CD4-positive, alpha-beta T cell (primary cell): ENCODE measurements at places on chromosomes 7 and 10.

- no peak for DNase-seq
Measured at GRCh38 chr10:104498347-104499081, 142.6 kb upstream of the SORCS3 start.

DNA sequence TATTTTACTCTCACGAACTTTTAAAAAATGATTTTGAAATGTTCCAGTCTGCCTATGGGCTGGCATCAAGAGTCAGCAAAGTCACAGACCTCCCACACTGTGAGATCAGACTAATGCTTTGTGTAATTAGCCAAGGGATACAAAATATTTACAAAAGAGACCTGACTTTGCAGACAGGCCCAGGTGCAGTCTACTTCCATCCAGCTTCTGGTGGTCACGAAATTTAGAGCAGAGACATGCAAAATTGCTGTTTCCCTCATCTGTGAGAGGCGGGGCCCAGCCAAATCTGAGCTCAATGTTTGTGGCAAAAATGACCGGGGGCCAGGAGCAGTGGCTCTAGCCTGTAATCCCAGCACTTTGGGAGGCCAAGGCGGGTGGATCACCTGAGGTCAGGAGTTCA is 82.5 kb upstream of the PITRM1 start:
- DNase-seq, result no peak

- no peak for DNase-seq
Measured at GRCh38 chr10:125152450-125153368, 7.7 kb downstream of the CTBP2 start.

GRCh38 chr7:94394437-94395140 is at the start of gene COL1A2:
Gene COL1A2 (plus strand): TSS chr7:94394895. CDS start chr7:94395032, 137 bp downstream.
- no peak for DNase-seq

DNA sequence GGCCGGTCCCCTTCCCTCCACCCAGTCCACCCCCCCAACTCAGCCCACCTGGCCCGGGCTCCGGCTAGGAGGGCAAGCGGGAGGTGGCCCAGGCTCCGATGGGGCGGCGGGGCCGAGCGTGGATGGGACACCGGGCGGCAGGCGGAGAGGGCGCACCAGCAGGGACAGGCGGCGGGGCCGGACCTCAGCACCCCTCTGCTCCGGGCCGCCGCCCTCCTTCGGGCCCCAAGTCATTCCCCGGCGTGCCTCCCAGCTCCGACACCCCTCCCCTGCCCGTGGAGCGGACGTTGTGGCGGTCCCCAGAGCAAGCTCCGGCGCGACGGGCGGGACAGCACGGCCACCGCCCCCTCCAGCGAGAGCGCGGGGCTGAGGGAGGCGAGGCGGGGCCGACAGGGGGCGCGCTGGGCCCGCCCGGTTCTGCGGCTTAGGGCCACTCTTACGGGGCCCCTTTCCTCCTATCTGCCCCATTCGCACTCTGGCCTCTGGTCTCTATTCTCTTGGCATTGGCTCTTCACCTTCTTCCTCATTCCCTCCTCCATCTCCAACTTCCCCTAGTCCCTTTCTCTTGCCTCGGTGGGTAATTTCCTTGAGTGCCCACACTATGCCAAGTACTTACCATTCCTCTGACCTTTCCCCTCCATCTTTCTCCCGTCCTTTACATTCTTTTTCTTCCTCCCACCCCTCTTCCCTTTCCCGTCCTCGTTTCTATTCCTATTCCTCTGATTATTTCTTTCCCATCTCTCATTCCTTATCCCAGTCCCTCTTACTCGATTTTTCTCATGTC is 701 bp upstream of the GBX1 start:
- DNase-seq, result peak; percentile 80

DNA sequence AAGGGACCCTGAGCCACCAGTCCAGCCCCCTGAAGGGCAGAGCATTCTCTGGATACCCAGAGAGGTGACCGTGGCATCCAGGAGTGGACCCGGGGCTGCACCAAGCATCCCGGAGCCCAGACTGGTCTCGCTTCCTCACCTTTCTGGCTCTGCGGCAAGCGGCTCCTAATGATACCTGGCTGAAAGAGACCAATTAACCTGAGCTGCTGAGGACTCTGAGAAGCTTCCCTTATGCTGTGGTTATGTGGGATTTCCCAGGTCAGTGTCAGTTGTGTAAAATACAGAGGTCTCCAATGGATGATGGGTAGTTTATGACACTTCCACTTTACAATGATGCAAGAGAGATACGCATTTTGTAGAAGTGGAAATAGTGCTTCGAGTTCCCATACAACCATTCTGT is 51.5 kb downstream of the PFKFB3 start:
- DNase-seq, result no peak

DNA sequence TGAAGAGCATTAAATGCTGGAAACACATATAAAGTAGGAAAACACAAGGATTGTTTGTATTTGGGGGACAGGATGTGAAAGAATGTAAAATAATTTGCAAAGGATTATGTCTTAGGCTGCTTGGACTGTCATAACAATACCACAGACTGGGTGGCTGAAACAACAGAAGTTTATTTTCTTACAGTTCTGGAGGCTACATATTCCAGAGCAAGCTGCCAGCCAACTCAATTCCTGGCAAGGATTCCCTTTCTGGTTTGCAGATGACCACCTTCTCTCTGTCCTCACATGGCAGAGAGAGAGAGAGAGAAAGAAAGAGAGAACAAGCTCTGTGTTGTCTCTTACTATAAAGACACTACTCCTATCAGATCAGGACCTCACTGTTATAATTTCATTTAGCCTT is 8.8 kb upstream of the LAMB4 start:
- no peak for DNase-seq

GRCh38 chr10:690372-691161 is 1.1 kb upstream of the DIP2C start:
- no peak for DNase-seq

- no peak for DNase-seq
Measured at GRCh38 chr7:44072364-44073231, 7.2 kb upstream of the PGAM2 start.

- no peak for DNase-seq
Measured at GRCh38 chr10:121608469-121609190, 10.4 kb upstream of the FGFR2 start.

DNA sequence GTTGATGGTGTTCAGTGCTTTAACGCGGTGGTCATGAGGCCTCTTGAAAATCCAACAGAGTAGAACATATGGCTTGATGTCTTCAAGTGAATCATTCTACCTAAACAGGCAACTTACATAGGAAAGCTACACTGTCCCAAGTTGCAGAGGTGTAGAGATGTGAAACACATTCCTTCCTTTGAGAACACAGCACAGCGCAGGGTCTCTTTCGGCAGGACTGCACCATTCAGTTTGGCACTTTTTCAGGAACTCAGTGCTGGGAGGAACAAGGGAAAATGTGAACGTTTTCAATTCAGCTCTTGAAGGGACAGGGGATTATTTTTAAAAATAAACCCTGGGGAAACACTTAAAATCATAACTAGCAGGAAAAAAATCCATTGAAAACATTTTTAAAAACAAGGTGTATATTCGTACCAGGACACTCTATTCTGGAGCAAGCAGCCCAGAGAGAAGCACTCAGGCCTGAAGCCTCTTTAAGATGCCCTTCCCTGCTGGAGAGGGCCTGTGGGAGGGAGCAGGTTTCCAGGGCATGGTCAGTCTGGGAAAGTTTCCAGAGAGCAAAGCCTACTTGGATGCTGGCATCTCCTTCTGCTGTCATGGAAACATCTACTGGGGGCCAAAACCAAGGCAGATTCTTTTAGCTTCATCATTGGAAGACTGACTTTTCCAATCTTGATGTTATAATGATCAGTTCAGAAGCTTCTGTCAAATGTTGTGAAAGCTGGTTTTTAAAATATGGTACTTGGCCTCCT is 60.4 kb upstream of the NPVF start:
- no peak for DNase-seq

GRCh38 chr7:26584987-26585665 is 279.3 kb downstream of the SKAP2 start:
- DNase-seq, result no peak

- DNase-seq, result no peak
Measured at GRCh38 chr7:96995406-96996110, 9.8 kb upstream of the DLX6 start.

- no peak for DNase-seq
Measured at GRCh38 chr10:98536551-98536950, 89.8 kb upstream of the HPS1 start.

DNA sequence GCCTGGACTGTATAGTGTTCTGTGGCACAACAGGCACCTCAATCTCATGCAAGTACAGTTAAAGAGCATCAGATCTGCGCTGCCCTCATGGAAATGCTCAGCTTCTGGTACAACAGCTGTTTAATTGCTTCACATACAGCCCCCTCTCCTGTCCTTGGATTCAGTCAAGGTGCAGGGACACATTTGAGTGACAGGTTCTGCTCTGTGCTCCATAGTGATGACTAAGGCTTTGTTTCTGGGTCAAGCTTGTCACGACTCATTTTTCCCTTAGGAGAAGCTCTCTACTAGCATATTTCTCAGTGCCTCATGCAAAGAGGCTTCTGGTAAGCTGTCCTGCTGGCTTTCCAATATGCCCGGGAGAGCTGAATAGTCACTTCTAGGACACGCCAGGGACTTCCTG is 26.8 kb upstream of the MYO3A start:
- no peak for DNase-seq

GRCh38 chr10:84665883-84666463 is 337.6 kb downstream of the CCSER2 start:
- DNase-seq, result no peak

DNA sequence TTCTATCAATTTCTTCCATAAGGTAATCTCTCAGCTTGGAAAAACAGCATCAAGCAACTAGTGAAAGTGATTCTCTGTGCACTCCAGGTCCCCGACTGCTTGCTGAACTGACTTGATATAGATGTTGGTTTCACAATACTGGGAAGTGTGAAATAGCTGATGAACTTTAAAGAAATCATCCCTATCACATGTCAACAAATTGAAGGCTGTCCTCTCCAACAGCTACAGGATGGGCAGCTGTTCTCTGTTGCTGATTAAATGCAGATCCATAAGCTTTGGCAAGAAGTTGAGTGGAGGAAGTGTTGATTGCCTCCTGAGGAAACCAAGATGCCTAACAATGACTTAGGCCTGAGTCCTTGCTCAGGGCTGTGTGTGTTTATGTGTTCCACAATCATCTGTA is 130.4 kb upstream of the GDF10 start:
- no peak for DNase-seq

DNA sequence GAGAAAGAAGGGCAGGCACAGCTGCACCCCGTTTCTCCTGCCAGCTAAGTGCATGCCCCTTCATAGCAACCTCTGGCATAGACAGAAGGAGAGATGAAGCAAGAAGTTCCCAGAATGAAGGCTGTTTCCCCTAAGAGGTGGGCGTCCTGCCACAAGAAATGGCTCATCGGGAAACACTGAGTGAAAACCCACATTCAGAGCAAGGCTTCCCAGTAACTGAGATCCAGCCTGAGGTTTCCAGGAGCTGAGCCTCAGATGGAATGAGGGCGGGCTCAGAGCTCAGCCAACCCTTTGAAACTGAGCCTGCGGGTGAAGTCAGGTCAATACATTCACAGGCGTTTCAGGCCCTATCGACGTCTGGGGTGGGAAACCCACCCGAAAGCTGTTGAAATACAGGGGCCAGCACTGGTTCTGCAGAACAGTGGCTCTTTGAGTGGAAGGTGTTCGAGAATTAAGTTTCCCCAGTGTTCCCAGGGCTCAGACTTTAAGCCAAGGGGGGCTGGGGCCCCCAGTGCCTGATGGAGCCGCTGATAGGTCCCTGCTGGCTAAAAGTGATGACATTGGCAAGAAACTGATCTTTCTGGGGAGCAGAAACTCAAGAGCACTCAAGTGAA is 510.2 kb downstream of the RPS24 start:
- DNase-seq, result no peak

DNA sequence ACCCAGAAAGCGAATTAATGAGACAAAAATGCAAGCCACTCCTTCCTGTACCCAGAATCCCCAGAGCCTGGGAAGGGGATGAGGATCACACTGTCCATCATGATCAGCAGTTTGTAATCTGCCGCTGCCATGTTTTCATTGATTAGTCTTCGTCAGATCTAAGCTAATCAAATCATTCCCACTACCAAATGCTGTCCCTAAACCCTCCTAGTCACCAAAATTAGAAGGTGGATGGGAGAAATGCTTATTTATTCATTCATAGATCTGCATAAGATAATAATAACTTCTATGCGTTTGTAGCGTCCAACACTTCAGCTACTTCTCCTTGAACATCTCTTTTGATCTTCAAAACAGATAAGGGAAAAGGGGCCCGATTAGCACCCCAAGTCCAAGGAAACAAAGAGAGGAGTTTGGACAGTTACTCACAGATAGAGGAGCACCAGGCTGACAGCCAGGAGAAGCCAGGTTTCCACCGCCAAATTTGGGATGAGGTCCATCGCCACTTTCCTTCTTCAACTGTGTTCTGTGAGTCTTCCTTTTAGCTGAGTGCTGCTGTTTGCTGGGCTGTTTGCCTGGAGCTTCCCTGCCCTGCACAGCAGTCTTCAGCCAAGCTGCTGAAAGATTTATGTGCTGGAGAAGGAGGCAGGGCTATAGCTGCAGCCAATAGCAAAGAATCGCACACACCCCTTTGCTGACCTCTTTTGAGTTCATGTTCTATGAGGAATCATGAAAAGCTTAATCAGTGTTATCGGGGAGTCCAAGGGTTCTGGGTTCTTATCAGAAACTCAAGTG is at the start of gene CYP3A5:
Gene CYP3A5, minus strand, starts transcription at position 597 of the 792 bp plus-strand sequence. Its CDS starts 100 bp downstream, at position 497.
- no peak for DNase-seq

DNA sequence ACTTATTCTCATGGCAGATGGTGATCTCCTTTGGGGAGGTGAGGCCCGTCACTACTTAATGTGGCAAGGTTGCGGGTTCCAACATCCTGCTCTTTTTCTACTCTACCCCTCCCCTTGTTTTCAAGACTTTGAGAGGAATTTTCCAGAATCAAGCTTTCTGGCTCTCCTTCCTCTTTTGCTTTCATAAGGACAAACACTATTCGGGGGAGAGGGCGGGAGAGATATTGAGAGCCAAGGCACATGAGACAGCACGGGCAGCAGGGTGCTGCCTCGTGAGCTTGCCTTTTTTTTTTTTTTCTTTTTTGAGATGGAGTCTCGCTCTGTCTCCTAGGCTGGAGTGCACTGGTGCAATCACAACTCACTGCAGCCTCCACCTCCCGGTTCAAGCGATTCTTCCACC is 6.9 kb upstream of the PFKFB3 start:
- no peak for DNase-seq

DNA sequence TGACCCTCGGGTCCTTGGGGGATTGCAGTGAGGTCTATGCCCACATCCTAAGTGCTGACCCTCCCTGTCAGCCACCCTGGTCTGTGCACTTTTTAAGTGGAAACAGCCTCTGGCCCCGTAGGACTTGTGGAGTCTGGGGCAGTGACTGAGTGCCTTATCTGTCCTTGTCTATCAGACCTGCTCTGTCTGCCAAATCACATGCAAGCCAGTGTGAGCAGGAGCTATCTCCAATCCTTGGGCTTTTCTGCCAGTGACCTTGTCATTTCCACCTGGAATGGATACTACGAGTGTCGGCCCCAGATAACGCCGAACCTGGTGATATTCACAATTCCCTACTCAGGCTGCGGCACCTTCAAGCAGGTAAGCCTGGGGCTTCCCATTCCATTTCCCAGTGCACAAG is 62.7 kb downstream of the C10orf120 start:
- DNase-seq, result no peak
